GM04504 (cell line): ENCODE measurements at places on chromosomes 3 and 15.

DNA sequence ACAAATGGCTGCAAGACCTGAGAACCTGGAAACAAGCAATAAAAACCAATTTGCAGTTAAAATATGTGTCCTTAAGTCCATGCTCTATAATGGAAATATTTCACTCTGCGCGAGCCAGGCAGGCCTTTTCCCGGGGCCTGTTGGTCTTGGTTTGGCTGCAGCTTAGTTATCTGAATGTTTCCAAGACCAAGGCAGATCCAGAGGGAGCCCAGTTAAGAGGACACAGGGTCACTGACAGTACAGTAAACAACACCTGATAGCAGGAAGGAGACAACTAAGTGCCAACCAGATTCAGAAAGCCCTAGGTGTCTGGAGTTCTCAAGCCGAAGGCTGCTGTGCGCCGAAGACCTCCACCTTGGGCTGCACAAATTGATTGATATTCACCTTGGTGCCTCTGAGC is 32.8 kb downstream of the THSD4 start:
- DNase-seq, result no peak

DNA sequence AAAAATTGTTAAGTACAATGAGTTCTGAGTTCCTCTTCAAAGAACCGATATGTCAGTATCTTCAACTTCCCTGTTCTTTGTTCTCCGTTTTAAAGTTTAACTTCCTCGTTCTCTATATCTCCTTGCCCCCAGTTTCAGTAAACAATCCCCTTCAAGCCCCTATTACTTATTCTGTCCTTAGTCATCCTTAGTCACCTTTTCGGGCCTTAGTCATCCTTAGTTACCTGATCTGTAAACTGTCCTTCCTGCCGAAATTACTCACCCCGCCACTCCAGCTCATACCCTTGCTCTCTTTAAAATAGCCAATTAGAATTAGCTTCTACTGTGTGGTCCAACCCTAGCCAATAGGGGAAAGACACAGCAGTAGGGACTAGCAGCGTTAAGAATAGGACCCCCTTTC is 1165.6 kb downstream of the NSUN3 start:
- no peak for DNase-seq

- no peak for DNase-seq
These were observed 1161.4 kb downstream of the IGSF11 start for GRCh38 chr3:117873249-117873600.

GRCh38 chr3:148344521-148344920 is 353.2 kb upstream of the AGTR1 start:
- no peak for DNase-seq

DNA sequence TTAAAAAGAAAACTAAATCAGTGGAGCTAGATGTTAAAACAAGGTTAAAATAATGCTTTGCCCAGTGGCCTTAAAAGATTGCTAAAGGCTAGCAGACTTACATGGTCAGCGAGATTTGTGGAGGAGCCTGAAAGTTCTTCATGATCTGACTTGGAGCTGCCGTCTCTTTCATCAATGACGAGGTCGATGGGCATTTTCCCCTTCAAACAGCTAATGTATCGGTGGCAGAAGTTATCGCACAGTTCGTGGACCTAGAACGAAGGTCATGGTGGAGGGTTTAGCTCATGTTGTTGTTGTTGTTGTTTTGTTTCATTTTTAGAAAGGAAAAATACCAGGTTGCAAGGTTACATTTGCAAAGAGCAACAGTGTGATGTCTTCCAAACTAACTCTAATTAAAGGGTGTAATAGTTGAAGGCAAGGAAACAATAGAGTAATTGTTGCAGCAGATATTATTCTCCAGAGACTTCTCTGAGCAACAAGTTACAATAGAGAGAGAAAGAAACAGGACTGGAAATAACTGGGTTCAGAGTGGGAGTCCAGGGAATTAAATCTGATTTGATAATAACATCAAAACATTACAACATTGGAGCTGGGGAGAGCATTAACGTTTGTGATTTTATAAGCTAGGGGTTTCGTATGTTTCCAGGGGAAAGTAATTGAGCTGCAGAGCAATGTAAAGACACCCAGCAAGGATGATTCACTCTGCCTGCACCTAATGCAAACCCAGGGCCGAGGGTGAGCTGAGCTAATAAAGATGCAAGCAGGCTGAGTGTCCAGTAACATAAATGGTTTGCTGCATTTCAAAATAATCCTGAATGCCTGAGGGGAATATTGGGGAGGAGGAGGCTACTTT is 6.6 kb downstream of the MEIS2 start:
- peak; percentile 58 for DNase-seq

DNA sequence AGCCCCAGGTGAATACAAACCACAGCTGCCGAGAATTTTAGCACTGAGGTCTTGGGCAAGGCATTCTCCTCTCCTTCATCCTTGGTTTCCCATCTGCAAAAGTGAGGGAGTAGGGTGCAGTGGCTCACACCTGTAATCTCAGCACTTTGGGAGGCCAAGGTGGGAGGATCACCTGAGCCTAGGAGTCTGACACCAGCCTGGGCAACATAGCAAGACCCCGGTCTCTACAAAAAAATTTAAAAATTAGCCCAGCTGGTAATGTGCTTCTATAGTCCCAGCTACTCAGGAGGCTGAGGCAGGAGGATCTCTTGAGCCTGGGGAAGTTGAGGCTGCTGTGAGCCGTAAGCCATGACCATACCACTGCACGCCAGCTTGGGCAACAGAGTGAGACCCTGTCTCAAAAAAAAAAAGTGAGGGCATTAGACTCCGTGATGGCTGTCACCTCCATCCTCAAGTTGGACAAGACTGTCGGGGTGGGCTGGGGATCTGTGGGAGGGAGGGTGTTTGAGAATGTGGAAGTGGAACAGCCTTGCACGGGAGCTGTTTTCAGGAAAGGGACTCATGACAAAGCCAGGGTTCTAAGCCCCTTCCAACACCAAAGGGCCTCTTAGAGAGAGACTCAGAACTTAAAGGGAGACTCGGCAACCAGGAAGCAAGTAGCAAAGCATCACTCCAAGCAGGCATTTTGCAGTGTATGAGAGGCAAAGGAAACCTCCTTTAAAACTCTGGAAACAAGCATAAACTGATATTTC is 46.0 kb upstream of the FURIN start:
- DNase-seq, result no peak
